ENCODE measurements at places on chromosomes 3 and 15.

DNA sequence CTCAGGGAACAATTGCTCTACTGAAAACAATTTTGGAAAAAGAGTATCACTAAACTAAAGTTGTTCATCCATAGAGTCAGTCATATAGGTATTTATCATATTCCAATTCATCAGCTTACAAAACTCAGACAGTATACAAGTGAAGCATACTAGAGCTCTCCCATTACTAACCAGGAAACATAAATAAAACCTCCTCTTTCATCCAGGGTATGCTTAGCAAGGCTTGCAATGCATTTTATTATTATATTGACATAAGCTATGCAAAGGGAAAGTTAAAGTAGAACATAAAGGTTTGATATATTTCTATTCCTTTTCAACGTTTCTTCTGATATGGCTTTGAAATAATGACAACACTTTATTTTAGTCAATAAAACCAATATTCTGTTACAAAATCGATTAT is 106.7 kb downstream of the GOLIM4 start:
- DNase-seq: no peak

DNA sequence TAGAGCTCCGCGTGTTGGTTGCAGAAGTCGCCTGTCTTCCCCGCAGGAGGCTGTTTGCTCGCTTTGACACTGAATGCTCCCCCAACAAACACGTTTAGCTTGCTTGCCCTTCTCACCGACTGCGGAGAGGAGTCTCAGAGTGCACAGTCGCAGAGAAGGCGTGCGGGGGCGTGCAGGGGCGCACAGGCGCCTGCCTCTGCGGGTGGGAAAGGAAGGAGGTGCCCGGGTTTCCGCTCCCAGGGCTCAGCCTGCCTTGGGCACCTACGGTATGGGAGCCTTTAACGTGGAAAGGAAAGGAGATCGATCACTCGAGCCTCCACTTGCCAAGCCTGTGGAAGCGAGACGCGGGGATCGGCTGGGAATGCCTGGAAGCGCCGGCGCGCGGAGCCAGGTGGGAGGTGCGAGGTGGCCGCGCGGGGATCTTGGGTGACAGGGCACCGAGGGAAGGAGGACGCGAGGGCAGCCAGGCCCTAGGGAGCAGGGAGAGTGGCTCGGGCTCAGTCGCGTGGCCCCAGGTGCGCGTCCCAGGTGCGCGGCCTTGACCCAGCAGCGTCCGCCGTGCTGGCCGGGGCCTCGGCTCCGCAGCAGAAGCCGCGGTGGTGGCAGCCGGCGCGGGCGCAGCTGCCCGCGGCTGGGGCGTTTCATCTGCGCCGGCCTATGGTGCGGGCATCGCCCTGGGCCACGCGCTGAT is at the start of gene FAN1:
Gene FAN1 (plus strand): TSS at position 419 of the 691 bp plus-strand sequence. CDS start 749 bp downstream, outside the sequence.
- DNase-seq: peak; percentile 69

- DNase-seq: no peak
These were observed 639 bp downstream of the NIPA1 start for GRCh38 chr15:22786868-22787698.

GRCh38 chr3:52006017-52006819 is 10.5 kb upstream of the RPL29 start:
- no peak for DNase-seq

GRCh38 chr3:69292185-69292584 is 93.7 kb downstream of the FRMD4B start:
- no peak for DNase-seq

- peak; percentile 12 for DNase-seq
These were observed 64.2 kb upstream of the SLCO2A1 start for GRCh38 chr3:134093956-134094355.

DNA sequence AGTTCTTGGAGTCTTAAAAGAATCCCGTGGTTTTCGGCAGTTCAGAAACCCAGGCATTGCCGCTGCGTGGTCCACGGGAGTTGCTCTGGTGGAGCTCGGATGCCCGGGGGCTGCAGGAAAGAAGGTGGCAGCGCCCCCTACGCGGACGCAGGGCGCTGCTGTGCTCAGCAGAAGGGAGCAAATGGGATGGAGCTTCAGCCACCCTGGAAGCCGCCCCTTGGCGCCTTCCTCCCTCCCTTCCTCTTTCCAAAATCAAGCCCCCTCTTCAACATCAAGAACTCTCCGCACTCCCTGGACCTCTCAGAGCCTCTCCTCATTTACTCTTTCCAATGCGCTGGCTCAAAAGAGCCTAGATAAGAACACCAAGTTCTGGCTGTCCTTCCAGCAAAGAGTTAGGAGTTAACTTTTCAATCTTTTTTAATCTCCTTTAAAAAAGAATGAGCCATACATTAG is 880 bp upstream of the CHRNA7 start:
- DNase-seq: no peak

DNA sequence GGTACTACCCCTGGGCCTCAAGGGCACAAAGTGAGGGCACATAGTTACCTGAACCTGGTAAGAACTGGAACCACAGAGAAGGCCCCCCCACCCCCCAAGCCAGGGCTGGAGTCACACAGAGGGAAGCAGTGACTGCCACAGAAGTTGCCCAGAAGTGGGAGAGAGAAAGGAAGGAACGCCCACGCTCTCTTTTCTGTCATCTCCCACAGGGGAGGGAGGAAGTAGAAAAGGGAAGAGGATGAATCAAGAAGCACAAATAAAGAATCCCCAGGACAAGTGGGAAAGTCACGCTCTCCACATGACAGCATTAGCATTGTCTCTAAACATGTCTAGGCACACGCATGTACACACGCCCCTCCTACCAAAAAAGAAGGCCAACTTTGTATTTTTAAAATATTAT is 114.7 kb upstream of the FRMD4B start:
- DNase-seq: no peak

DNA sequence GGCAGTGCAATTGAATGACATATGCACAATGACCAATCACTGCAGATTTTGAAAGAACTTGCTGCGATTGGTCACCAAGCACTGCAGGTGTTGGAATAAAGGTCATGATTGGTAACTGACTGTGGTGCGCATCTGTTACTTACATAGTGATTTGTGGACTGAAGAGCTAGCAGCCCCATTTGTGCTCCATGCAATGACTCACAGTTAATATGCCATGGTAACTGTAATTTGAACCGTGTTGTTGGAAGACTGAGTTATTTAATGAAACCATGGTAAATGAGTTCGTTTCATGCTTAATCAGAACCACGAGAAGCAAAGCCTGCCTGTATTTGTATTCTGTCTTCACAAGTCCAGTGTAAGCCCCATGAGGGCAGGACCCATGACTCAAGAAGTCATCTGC is 220.5 kb downstream of the TJP1 start:
- no peak for DNase-seq

DNA sequence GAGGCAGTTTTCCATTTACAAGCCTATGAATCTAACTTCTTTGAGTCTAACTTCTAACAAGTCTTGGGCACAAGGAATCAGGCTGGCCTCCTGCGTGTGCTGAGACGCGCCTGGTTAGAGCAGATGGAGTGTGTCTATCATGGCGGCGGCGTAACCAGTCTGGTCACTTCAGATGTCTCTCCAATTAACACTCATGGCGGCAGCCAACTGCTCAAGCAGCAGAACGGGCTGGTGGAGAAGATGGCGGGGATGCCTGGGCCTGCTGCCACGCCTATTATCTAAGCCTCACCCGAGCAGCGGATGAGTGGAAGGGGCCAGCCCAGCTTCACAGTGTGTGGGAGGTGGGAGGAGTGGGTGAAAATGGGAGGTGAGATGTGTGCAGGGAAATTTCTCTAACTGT is 246.4 kb upstream of the TPRG1 start:
- no peak for DNase-seq

- DNase-seq: no peak
These were observed 83.3 kb upstream of the IGSF10 start for GRCh38 chr3:151544164-151544548.

GRCh38 chr15:31141792-31142191 is 40.3 kb upstream of the TRPM1 start:
- no peak for DNase-seq

DNA sequence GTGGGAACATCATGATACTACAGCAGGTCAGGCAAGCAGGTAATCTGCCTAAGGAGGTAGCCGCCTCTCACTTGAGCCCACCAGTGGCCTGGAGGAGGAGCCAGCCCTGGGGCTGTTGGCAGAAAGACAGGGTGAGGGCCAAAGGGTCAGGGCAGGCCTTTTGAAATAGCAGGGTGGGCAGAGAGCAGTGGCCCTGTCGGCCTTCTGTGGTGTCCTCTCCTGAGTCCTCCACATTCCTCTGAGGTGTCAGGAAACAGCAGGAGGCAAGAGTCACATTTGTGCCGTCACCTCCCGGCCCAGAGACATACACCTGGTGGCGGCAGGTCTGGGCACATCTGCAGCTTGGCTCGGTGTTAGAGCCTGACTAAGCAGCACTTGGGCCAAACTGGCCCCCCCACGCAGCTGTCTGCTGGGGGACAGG is 3.9 kb upstream of the BNC1 start:
- DNase-seq: no peak

- no peak for DNase-seq
These were observed 18.8 kb downstream of the ARHGEF26 start for GRCh38 chr3:154139996-154140436.

- no peak for DNase-seq
These were observed 83.1 kb upstream of the RASGRP1 start for GRCh38 chr15:38647683-38648082.

- DNase-seq: peak; percentile 83
These were observed 230.2 kb upstream of the EIF1B start for GRCh38 chr3:40079203-40079846.

- no peak for DNase-seq
These were observed 31.5 kb downstream of the APH1B start for GRCh38 chr15:63308947-63309346.

- no peak for DNase-seq
These were observed 50.0 kb downstream of the MB21D2 start for GRCh38 chr3:192867645-192868044.

DNA sequence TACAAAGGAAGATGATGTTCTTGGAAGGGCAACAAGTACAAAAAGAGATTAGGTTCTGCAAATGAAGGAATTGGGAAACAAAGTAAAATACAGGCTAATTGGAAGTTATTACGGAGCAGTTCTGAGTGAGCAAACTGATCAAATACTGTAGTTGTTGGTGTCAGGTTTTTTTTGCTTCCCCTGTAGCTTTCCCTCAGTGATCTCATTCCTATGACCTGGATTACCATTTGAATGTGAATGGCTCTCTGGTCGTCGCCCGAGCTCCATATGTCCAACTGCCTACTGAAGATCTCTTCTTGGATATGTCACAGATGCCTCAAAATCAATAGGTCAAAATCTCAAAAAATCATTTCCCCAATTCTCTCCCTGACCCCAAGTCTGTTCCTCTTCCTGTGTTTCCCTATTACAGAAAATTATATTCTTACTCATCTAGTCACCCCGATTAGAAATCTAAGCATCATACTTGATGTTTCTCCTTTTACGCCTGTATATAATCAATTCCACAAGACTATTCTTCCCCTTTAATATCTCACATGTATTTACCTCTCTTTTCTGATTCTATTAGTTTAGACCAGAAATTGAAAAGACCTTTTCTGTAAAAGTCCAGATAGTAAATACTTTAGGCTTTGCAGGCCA is 29.0 kb downstream of the GOLM2 start:
- DNase-seq: no peak

DNA sequence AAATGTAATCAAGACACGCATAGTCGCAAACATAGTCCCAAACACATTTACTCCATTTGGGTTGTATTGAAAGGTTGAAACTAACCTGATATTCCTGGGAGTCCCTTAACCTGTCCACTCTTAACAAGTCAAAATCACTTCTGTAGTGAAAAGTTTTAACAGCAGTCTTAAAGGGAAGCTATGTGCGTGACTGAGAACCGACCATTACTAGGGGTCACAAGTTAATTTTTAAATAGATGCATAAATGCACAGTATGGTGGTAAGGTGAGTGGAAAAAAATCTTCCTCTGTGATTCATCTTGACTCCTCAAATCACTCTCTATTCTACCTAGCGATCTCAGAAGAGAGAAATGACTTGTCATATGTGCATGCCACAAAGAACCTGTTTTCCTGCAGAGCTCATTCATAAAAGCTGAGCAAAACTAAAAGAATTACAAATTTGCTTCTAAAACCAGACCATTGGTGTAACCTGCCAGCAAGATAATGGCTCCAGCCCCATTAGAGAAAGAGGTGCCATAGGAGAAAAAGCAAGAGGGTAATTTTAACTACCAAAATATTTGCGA is 4.8 kb downstream of the GPR15 start:
- DNase-seq: no peak

GRCh38 chr3:180416111-180416594 is 185.8 kb upstream of the TTC14 start:
- no peak for DNase-seq

DNA sequence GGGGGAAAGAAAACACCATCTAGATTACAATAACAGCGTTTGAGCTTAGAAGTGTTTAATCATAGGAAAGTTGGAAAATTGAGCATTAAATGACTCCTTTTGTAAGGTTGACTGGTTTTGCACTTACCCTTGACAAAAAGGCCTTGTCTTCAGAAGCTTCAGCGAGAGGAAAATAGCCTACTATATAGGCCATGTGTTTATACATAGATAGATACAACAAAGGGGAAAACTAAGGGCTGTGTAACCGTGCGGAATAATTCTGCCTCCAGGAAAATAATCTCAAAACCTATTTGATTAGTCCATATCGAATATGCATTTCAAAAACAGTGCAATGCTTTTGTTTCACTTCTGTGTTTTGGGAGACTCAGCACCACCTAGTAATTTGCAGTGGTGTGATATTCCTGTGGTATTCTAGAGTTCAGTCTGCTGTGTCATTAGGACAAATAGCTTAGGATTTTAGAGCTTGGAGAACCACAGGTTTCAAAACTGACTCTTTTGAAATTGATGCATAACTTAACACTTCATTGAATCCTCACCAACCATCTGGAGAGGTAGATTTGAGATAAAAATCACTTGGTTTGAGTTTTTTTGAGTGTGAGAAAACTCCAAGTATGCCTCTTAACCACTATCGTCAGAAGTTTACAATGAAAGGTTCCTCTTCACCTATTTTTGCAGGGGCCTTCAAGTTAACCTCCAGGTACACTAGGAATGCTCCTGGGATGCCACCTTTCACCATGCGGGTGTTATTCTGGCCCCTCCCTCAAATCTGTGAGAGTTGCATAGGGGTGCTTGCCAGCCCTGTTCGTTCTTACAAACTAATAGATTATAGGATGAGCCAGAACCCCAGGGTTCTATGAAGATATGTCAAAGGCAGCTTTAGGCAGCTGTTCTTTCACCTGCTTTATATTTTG is 1.9 kb downstream of the ARHGAP31 start:
- DNase-seq: no peak

DNA sequence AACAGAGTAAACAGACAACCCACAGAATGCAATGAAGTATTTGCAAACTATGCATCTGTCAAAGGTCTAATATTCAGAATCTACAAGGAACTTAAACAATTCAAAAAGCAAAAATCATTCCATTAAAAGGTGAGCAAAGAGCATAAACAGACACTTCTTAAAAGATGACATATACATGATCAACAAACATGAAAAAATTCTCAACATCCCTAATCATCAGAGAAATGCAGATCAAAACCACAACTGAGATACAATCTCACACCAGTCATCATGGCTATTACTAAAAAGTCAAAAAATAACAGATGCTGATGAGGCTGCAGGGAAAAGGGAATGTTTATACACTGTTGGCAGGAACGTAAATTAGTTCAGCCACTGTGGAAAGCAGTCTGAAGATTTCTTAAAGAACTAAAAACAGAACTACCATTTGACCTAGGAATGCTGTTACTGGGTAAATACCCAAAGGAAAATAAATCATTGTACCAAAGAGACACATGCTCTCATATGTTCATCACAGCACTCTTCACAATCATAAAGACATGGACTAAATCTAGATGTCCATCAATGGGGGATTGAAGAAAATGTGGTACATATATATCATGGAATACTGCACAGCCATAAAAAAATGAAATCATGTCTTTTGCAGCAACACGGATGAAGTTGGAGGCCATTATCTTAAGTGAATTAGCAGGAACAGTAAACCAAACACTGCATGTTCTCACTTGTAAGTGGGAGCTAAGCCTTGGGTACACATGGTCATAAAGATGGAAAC is 393.3 kb upstream of the CBLB start:
- DNase-seq: peak; percentile 46
